ENCODE measurements at places on chromosomes 5 and 9.

DNA sequence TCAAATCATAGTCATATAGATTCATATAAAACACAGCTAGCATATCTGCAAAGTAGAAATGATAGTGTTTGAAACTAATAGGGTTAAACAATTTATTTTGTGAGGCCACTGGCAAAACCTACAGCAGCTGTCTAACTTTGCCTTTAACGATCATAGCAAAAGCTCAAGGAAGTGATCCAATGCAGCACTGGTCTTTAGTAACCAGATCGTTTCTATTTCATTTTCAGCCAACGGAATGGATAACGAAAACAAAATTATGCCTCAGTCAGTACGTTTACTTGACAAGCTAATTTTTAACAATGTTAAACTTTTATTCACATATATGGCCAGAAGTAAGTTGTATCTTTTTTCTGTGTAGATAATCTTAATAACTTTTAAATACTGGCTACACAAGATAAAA, 17.7 kb downstream of the MLLT3 start:
- DNase-seq, result no peak

GRCh38 chr5:94968507-94969095, 316.3 kb downstream of the MCTP1 start:
- DNase-seq, result peak; percentile 30

GRCh38 chr5:96751203-96752169, 56.3 kb downstream of the ERAP1 start:
- DNase-seq, result no peak

DNA sequence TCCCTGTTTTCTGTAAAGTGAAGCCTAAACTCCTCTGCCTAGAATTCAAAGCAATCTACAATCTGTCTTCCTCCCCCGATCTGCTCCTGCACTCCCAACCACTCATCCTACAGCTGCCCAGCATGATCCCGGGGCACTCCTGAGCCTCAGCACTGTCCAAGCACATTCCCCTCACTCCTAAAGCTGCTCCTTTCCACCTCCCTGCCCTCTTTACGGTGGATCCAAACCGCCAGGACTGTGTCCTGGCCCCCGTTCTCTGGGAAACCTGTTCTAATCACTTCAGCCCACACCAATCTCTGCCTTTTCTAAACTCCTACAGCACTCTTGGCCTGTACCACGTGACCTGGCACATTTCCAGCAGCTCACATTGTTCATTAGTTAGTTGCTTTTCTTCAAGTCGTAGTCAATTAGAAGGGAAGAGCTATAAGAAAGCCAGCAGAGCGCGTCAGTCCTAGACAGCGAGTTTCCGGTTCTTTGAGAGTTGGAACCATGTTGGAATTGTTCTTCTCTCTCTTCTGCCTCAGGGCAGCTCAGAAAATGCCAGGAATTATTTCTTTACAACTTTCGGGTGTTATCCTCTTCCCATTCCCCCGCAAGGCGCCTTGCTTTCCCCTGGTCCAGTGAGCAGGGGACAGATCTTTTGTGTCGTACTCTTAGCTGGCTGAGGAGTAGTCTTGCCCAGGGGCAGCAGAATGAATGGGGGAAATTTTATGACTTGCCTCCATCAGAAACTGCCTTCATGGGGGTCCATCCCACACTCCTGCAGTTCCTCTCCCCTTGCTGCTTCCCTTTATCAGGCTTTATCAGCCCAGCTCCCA, 60.7 kb downstream of the NRG2 start:
- no peak for DNase-seq

DNA sequence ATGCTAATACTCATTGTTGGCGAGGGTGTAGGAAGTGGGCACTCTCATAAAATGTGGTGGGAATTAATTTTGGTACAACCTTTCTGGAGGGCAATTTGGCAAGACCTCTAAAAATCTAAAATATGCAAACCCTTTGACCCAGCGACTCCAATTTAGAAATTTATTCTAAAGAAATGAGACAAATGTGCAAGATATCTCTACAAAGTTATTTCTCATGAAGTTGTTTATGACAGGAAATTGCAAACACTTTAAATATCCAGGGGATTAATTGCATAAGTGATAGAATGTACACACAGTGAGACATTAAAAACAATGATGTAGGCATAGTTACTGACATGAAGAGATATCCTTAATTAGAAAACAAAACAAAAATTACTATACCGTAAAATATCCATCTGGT, 246.3 kb upstream of the MAP3K1 start:
- DNase-seq, result no peak

Measured in HTR-8/SVneo (cell line).